ENCODE measurements at places on chromosomes 3 and 15.

DNA sequence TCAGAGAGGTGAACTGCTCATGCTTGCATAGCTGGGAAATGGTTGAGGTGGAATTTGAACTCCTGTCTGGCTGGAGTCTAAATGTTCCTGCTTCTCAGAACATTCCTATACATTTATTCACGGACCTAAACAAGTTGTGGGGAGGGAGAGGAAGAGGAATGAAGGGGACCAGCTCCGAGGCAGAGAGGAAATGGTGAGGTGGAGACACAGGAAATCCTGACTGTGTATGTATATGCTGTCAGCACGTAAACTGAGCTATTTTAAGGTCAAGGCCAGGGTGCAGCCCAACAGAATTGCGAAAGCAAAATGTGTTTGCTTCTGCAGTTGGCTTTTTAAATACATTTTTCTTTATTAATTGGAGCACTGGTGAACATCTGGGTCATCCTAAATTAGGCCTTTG is 74.1 kb upstream of the POMGNT2 start:
- DNase-seq, result no peak

DNA sequence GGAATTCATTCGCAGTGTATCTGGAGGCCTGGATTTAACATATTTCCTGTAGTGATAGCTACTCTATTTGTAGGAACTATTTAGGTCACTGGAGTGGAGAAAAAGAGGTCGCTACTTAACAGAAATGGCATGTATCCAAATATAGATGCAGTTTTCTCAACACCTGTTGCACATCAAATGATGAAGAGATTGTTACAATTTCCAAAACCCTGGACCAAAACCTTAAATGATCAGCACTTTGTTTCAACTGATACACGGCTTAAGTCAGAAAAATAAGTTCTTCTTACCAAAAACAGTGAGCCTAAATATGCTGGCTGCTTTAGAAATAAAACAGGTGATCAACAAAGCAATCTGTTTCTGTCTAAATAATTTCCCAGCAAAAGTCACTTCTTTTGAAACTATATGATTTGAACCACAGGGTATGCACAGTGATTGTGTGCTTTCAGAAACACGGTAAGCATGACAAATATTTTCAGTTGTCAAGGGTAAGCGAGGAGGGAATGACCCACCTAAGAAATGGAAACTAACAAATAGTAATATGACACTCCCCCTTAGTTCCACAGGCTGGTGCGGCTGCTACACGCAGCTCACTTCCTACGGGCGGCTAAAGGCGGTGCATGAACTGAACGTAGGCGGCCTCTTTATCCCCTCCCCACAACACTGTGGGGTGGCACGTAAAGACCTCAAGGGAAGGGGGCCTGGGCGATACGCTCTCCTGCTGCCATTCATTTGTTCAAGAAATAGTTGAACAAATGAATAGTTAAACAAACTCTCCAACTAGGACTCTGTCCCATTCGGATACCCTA is 1.1 kb downstream of the EHD4 start:
- peak; percentile 71 for DNase-seq

GRCh38 chr15:61605343-61605742 is 376.2 kb upstream of the RORA start:
- no peak for DNase-seq

- no peak for DNase-seq
Observed at GRCh38 chr3:140499114-140499757, 178.6 kb upstream of the TRIM42 start.

GRCh38 chr3:120780977-120781376 is 38.4 kb downstream of the GTF2E1 start:
- DNase-seq, result no peak

- DNase-seq, result no peak
Observed at GRCh38 chr15:48682942-48683651, 37.6 kb upstream of the FBN1 start.

Measured in stimulated activated CD4-positive, alpha-beta T cell treated with anti-CD3 and anti-CD28 coated beads, Interleukin-12 subunit alpha, Interleukin-12 subunit beta, amount 100 ng/mL, for 48 hours (primary cell).